ENCODE measurements at places on chromosomes 2 and 18.

GRCh38 chr18:65347446-65347845 lies 403.4 kb upstream of the CDH7 start:
- no peak for DNase-seq

DNA sequence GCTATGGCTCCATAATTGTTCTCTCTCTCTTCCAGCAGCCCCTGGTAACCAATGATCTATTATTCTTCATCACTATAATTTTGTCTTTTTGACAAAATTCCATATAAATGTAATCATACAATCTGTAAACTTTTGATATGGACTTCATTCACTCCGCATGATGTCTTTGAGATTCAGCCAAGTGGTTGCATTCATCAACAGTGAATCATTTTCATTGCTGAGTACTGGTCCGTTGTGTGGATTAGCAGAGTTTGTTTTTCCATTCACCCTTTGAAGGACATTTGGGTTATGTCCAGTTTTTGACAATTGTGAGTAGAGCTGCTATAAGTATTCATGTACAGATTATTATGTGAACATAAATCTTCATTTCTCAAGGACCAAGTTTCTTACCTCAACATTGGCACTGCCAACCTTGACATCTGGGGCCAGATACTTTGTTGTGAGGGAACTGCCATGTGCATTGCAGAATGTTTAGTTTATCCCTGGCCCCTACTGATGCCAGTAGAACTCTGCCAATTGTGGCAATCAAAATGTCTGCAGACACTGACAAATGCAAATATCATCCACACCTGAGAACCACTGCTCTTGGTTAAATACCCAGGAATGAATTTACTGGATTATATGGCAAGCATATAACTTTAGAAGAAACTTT lies 48.4 kb upstream of the BCL2L11 start:
- no peak for DNase-seq

GRCh38 chr2:27857417-27858172 lies 32.6 kb downstream of the RBKS start:
- DNase-seq: no peak

GRCh38 chr2:111157798-111158197 lies 37.1 kb downstream of the BCL2L11 start:
- DNase-seq: no peak

All from stimulated activated CD8-positive, alpha-beta memory T cell treated with anti-CD3 and anti-CD28 coated beads, Interleukin-7, amount 100 ng/mL, for 1 hour (primary cell).